ENCODE measurements at places on chromosomes 1 and 21. TPM values are rescaled to one million over a fixed set of nuclear protein-coding genes. Genes with fewer than 3 reads are reported as not detected.

Gene AUNIP
- 27.8 TPM for total RNA-seq

Gene KIF26B
- total RNA-seq, result 0.13 TPM

Gene CALML6
- 0.53 TPM for total RNA-seq

Gene LSM10
- 10.7 TPM for total RNA-seq

Gene SLC41A1
- 25.3 TPM for total RNA-seq

Gene CNTN2
- total RNA-seq, result not detected

Gene CFHR3
- total RNA-seq, result 0.19 TPM

Gene ALPL
- 0.53 TPM for total RNA-seq

Gene ARHGAP30
- total RNA-seq, result 2.7 TPM

Gene GNG4
- 16.3 TPM for total RNA-seq

Gene SHISAL2A
- total RNA-seq, result not detected

Gene SPRR2B
- total RNA-seq, result not detected

Gene CD53
- total RNA-seq, result not detected

Gene GJA9
- not detected for total RNA-seq

Gene RAB4A
- total RNA-seq, result 26.3 TPM

Gene DAB1
- total RNA-seq, result not detected

Gene CHIA
- not detected for total RNA-seq

Gene FMO5
- total RNA-seq, result 0.53 TPM

Gene IVL
- total RNA-seq, result 0.08 TPM

Gene SPRR2A
- total RNA-seq, result not detected

Gene LAX1
- not detected for total RNA-seq

Gene LAD1
- total RNA-seq, result 6.4 TPM

Gene IGSF5
- 0.16 TPM for total RNA-seq

Gene ATPAF1
- 64.6 TPM for total RNA-seq

Gene RHCE
- 1.0 TPM for total RNA-seq

Gene GJB4
- total RNA-seq, result 0.53 TPM

Gene KCNE2
- total RNA-seq, result not detected

Gene ARHGEF16
- total RNA-seq, result not detected

Gene SMIM12
- 39.0 TPM for total RNA-seq

Gene TMEM39B
- total RNA-seq, result 6.3 TPM

Gene ABL2
- 63.3 TPM for total RNA-seq
